ENCODE measurements at places on chromosomes 7 and 10.

- no peak for DNase-seq
These were observed 733 bp downstream of the HIBADH start for GRCh38 chr7:27661811-27662489.

GRCh38 chr10:29795850-29796249 is 161.1 kb upstream of the SVIL start:
- no peak for DNase-seq

DNA sequence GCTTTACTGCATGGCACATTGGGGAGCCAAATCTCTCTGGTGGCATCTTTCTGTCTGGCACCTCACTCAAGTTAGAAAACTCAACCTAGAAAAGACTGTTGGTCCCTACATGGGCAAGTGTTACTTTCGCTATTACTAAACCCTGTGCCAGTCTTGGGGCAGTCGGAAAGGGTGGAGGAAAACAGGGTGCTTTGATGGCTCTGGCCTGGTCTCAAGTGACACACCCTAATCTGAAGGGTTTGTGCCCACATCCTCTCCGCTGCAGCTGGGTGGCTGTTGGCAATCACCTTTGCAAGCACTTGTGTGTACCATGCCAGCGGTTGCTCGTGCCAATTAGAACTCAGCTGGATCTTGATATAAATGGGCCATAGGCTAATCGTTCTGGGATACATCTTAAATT is 159.8 kb upstream of the ITGB1 start:
- DNase-seq, result no peak

- DNase-seq, result no peak
These were observed 10.3 kb upstream of the RASSF4 start for GRCh38 chr10:44949127-44949802.

DNA sequence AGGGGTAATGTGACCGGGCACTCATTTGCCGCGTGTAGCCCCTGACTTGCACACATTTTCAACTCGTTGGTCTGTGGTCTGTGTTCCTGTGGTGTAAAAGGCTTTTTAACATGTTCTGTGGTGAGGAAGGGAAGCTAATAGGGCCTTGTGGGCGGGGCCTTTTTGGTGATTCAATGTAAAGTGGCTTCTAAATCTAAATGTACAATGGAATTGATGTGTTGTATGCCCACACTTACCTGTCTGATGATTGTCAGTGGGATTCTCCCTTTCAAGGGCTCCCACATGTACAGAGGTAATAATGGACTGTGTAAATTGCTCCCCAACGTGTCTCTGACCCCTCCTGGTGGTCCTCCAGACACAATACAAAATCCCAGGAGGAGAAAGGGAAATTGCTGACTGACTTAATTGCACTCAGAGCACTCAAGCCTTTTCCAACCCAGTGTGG is 43.1 kb upstream of the GATAD1 start:
- no peak for DNase-seq

DNA sequence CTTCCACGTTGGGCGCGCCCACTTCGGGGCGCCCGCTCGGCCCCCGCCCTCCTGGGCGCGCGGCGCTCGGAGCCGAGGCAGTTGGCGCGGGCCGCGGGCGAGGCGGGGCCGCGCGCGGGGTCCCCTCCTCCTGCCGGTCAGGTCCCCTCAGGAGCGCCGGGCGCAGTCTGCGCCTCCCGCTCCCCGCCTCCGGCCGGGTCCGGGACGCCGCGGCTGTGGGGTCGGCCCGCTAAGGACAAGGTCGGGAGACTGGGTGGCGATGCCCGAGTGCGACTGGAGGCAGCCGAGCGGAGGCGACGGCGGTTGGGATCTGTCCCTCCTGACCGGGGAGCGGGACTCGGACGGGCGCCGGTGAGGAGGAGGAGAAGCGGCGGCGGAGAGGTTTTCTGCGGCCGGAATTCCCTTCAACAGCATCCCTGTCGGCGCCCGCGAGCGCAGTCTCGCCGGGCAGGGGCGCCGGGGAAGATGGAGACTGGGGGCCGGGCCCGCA is at the start of gene ATRNL1:
ATRNL1 (plus strand) TSS at position 80 of the 490 bp plus-strand sequence; CDS start at position 466, 386 bp downstream.
- DNase-seq, result no peak

GRCh38 chr10:76329891-76330575 is 898.6 kb downstream of the LRMDA start:
- no peak for DNase-seq

Data from esophagus squamous epithelium (tissue), 5 donors.